ENCODE measurements at places on chromosomes 2 and 18.

DNA sequence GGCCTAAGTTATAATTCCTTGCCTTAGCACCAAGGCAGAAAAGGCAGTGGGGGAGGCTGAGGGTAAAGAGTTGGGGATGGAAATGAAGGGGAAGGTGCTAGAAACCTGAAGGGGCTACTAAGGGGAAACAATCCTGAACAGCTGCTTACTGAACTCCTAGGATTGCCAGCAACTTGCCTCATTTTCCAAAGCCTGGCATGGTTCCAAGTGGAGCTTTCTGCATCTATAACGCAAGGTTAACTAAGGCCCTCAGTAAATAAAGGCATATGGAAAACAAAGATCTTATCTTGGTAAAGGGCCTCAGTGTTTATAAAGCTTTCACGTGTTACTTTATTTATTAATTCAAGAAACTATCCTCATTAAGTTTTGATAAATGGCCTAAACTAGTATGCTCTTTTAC, 10.9 kb downstream of the MEP1B start:
- no peak for DNase-seq

DNA sequence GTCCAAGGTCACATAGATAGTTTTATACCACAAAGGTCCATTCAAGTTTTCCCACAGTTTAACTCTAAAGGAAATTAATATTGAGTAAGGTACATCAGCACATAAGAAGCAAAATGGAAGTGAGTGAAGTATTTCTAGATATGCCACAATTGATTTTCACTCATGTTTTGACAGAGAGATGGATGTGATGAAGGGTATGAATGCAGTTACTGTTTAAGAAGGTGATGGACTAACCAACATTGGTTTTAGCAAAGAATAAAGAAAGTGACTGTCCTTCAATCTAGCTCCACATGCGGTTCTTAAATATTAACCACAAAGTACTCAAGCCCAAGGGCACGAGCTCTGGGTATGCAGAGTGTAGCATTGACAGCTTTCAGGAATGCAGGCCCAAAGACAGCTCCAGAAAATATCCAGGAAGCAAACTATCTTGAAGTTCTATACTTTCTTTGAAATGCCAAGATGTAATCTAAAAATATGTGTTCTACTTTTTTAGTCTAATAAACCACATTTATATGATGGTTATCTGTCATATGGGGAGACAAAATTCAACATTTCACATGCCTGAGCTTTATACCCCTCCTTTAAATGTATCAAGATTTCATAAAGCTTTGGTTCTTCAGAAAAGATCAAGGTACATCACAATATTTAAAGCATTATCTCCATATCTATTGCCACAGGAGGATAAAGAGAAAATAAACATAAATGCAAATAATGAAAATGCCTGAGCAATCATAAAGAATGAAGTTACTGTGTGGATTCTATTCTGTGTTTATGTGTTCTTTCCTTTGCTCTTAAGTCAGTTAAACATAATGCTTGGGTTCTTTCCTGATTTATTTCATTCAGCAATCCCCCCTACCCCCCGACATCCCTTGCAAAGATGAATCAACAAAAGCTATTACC, 6.7 kb upstream of the SCN1A start:
- no peak for DNase-seq

- no peak for DNase-seq
Observed at GRCh38 chr2:38178556-38179419, 102.8 kb upstream of the CYP1B1 start.

DNA sequence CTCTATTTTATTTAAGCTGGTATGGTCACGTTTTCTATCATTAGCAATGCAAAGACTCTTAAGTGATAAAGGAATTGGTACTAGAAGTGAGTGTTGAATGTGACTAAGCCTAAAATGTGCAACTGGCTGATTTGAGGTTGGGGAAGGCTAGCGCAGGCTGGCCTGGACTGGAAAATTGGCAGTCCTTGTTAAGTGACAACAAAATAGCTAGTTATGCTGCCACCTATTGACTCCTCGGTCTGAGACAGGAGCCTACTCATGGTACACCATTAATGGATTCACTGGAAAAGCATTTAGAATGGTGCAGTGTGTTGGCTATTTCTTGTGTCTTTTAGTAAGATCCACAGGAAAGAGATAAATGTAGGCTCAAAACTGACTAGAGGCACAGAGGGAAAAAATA, 5.7 kb upstream of the WIPF1 start:
- no peak for DNase-seq

DNA sequence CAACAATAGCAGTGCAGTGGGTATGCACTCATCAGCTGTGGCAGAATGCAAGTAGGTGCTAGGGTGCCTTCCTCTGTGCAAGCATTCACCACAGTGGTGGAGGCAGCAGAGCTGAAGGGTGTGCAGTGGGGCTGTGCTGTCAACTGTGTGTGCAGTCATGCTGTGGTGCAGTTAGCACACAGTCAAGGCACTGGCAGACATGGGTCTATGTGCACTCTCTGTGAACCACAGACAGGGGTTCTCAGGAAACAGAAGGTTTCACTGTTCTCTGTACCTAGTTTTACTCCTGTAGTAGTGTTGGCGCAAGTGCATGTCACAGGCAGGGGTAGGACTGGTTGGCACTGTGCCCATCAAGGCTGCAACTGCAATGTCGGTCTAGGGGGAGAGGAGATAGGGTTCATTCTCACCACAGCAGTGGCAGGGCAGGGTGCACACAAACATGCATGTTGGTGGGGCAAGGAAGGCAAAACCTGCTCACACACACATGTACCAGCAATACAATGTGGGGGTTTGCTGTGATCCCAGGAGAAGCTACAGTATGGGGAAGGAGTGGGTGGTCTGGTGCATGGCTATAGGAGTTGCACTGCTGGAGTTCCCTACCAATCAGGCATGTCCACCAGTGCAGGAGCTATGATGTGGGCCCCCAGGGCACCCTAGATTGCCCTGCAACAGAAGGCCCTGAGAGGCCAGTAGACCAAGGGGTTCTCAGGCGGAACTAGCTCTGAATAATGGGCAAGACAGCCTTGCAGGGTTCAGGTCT, 242.7 kb upstream of the DDX18 start:
- DNase-seq, result no peak

GRCh38 chr2:185245806-185246205, 492.8 kb upstream of the FSIP2 start:
- DNase-seq, result no peak
